ENCODE measurements at places on chromosomes 6 and 20.

GRCh38 chr6:37809197-37809543 lies 10.4 kb upstream of the ZFAND3 start:
- DNase-seq: no peak

GRCh38 chr6:46948699-46949098 lies 27.0 kb upstream of the ADGRF5 start:
- no peak for DNase-seq

GRCh38 chr6:138410972-138411880 lies 7.2 kb downstream of the HEBP2 start:
- no peak for DNase-seq

DNA sequence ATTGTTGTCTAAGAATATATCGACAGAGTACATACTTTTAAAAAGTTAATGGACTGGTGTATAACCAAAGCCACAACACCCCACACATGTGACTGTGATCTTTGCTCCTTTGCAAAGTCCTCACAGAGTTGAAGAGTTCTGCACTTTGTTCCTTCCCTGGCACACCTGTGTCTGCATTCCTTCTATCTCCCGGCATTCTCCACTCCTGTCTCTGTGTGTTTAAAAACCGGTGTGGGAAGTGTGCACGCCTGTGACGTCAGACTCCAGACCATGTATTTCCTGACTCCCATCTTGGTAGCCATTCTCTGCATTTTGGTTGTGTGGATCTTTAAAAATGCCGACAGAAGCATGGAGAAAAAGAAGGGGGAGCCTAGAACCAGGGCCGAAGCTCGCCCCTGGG lies at the start of gene IYD:
Gene IYD (plus strand): TSS at position 251 of the 400 bp plus-strand sequence. CDS start 20 bp downstream, at position 271.
- DNase-seq: no peak

- DNase-seq: no peak
Observed at GRCh38 chr6:109523478-109523877, 40.5 kb upstream of the ZBTB24 start.

DNA sequence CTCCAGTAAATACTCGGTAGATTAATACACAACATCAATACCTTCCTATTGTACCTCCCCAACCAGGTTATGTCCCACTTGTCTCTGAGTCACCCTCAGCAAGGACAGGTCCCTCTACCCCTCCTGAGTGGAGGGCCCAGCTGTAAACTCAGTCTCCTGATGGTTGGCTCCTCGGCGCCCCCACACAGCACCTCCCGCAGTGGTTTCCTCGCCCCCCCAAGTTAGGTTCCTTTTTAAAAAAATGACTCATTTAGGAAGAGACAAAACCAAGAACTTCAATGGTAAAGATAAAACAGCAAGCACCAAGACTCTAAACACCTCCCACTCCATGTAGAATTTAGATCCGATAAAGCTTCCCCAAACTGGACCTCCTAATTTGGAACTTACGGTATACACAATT lies 83.5 kb downstream of the TRERF1 start:
- no peak for DNase-seq

- no peak for DNase-seq
Observed at GRCh38 chr20:46194409-46194808, 76.3 kb downstream of the CD40 start.

DNA sequence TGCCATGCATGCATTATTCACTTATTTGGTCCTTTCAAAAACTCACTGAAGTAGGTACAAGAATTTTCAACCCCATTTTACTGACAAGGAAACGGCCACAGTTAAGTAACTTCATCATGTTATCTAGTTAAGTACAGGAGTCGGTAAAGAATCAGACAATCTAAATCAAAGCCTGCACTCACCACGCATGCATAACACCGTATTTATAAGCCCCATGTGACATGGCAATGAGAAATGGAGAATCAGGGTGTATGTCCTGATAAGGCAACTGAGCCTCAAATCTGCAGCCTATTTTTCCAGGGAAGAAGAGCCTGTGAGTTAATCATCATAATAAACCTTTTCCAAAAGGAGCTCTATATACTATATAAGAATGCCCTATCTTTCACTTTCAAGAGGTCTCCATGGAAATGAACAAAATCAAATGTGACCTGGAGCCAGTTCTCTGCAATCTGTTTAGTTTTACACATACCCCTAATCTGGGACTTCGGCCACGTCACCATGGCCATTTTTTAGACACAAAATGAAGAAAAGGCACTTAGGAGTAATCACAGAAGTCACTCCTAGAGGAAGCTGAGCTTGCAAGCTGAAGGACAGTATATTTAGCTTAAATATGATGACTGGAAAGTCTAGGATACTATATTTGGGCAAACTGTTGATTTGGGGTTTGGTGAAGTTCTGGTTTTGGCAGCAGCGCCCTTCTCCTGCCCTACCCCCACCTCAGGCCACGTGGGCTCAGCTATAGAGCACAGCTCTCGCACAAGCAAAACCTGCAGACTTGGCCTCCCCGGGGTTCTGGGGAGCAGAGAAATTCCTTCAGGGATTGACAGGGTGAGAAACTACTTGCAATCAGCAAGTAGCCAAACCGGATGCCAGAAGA lies 19.2 kb downstream of the TRAM2 start:
- no peak for DNase-seq

GRCh38 chr6:20479060-20479459 lies 55.2 kb upstream of the CDKAL1 start:
- no peak for DNase-seq

- no peak for DNase-seq
Observed at GRCh38 chr6:47106721-47107197, 64.6 kb upstream of the ADGRF1 start.

GRCh38 chr6:15829156-15829555 lies 166.3 kb upstream of the DTNBP1 start:
- DNase-seq: no peak

DNA sequence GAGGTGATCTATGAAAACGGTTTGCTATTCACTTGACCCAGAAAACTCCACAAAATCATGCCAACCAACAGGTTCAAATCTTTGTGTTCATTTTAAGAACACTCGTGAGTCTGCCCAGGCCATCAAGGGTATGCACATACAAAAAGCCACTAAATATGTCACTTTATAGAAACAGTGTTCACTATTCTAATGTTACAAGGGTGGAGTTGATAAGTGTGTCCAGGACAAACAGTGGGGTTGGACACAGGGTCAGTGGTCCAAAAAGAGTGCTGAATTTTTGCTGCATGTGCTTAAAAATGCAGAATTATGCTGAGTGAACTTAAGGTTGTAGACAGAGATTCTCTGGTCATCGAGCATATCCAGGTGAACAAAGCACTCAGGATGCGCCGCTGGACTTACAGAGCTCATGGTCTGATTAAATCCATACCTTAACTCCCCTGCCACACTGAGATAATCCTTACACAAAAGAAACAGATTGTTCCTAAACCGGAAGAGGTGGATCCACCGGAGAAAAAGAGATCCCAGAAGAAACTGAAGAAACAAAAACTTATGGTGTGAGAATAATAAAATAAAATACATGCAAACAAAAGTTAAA lies 23.5 kb downstream of the KIAA0408 start:
- no peak for DNase-seq

GRCh38 chr6:135537741-135538301 lies 40.3 kb upstream of the AHI1 start:
- no peak for DNase-seq

DNA sequence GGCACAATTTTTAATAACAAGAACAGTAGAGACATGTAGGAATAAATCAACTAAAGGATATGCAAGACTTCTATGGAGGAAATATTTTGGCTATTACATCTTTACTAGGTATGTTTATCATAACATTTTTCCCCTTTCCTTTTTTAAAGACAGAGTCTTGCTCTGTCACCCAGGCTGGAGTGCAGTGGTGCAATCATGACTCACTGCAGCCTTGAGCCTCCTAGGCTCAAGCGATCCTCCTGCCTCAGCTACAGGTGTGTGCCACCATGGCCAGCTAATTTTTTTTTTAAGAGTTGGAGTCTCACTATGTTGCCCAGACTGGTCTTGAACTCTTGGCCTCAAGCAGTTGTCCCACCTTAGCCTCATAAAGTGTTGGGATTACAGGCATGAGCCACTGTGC lies 37.0 kb downstream of the AKAP7 start:
- DNase-seq: no peak

GRCh38 chr6:56806368-56806767 lies 148.5 kb upstream of the BEND6 start:
- DNase-seq: no peak

GRCh38 chr20:50551288-50551687 lies 41.1 kb downstream of the PTPN1 start:
- DNase-seq: no peak

DNA sequence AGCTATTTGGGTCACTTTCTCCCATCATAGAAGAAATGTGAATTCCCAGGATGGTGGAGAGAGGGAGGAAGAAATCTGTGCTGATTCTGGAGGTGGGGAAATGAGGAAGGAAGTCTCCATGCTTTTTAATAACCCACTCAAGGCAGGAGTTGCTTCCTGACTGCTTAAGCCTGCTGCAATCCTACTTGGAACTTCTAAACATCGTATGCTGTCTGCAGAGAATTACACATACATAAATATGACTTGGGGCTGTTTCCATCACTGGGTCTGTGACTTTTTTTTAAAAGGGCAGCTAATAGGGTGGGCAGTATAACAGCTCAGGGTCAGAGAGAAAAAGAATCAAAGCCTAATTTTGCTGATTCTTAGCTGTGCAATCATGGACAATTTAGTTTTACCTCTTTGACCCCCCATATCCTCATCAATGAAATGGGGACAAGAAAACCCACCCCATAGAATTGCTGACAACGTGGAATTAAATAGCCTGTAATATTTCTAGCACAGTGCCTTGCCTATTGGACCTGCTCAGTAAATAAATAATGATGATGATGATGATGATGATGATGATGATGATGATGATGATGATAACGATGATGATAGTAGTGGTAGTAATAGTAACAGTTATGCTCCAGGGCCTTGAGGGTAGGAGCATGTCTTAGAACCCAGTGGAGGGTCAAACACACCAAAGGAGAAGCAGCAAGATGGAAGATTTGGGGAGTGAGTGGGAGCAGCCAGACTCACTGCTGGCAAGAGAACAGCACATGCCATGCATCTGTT lies 166.7 kb upstream of the LRFN2 start:
- no peak for DNase-seq

- DNase-seq: no peak
Observed at GRCh38 chr20:40434122-40434521, 254.9 kb downstream of the MAFB start.

DNA sequence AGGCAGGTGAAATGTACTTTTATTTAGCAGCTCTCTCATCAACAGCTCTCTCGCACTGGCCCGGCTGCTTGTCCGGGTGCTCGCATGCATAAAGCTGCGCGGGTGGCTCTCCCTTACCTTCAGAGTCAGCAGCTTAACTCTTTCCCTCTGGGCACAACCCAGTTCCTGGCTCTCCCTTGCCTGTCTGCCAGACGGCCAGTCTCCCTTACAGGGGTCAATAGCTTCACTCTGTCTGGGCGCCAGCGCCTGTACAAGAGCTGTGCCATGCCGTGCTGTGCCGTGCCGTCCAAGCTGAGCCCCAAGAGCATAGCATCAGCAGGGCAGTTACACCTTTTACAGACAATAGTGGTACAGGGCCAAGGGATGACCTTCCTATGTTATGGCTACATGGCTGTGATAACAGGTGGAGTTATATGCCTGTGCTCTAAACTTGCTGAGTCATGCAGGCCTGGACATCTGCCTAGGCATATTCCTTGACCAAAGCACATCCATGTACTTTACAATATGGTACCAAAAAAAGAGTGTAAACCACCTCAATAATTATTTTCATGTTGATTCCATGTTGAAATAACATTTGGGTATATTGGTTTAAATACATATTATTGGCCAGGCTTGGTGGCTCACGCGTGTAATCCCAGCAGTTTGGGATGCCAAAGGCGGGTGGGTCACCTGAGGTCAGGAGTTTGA lies 47.9 kb downstream of the BLTP3A start:
- no peak for DNase-seq

- DNase-seq: no peak
Observed at GRCh38 chr20:16601047-16601446, 27.8 kb upstream of the KIF16B start.

DNA sequence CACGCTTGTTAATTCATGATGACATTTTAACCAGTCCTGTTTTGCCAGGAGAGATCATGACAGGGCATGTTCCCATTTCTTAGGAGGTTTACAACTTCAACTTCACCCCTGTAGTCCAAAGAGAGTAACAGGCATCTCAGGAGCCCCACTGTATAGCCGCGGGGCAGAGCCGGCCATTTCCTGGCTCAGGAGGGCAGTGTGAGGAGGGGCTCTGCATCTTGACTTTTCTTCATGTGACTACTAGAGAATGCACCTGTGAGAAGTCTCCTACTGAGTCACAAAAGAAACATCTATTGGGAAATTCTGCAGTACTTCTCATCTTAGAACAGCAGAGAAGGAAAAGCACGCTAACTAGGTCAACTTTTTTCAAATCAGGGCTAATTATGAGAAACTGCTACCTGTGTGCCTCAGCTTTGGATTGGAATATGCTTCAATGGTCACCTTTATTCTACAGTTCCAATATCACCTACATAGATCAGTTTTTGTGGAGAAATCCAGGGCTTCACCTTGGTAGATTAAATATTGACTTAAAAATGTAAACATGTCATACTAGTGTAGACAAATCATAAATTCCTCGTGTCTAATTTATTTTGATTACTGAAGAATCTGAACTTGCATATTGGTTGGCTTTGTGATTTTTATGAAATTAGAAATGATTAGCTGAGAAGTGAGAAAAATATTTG lies 28.6 kb upstream of the SIM1 start:
- no peak for DNase-seq

- no peak for DNase-seq
Observed at GRCh38 chr20:62241506-62241905, 3.2 kb downstream of the OSBPL2 start.

GRCh38 chr6:158970640-158971275 lies 29.2 kb downstream of the RSPH3 start:
- DNase-seq: no peak

DNA sequence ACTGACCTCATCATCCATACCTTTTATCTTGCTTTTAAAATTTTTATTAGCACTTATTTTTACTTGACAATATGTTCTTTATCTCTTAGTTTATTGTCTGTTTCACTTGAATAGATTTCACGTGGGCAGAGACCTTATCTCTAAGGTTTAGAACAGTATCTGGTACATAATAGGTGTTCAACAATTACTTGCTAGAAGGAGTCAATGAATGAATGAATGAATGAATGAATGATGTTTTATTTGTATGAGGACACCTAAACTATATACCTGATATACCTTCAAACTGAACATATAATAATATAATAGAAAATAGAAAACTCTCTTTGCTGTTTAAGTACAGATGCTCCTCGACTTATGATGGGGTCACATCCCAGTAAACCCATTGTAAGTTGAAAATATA lies 412.6 kb downstream of the CDKAL1 start:
- DNase-seq: no peak

- DNase-seq: no peak
Observed at GRCh38 chr6:134517868-134518267, 200.0 kb upstream of the SGK1 start.

GRCh38 chr6:88167352-88167937 lies 1.3 kb upstream of the CNR1 start:
- DNase-seq: no peak

- no peak for DNase-seq
Observed at GRCh38 chr20:45983279-45983743, 11.3 kb upstream of the ZNF335 start.

GRCh38 chr20:58223358-58223941 lies 5.0 kb downstream of the ANKRD60 start:
- DNase-seq: no peak

Data from right renal cortex interstitium (tissue), 3 donors.